Neural crest cell (in vitro differentiated cells): ENCODE measurements at places on chromosomes 6 and 20.

DNA sequence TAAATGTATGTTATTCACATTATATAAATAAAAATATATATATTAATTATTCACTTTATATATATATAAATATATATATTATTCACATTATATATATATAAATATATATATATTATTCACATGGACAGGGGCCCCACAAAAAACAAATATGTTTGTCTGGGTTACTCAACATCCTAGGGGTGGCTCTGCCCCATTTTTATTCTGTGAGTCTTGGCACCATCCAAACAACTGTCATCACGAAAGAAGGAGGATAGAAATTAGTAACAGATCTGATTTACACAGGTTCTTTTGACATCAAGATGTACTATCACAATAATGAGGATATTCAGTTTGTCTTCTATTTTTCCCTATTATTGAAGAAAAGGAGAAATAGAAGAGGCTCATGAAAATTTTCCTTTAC is 187.3 kb downstream of the GPX5 start:
- no peak for DNase-seq

GRCh38 chr6:168182908-168183612 is 104.0 kb upstream of the FRMD1 start:
- no peak for DNase-seq

DNA sequence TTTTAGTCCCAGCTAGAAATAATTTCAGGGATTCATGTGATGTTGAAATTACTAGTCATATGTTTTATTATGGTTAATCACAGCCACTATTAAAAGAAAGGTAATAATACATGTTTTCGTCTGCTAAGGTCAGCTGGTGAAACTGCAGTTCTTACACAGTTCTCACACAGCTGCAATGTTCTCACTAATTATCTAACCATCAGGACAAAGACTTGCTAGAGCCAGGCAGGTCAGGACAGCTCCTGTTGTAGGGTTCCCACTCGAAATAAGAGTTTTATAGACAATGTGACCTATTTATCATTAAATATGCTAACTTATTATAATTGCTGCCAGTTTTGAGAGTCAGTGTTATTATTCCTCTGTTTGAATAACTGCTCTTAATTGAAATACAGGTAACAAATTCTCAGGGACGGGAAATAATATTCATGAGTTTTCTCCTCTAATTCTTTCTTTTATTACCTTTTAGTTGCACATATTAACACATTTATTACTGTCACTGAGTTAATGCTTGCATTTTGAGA is 97.9 kb downstream of the GJA1 start:
- DNase-seq: no peak

GRCh38 chr20:46592580-46593362 is 42.3 kb upstream of the OCSTAMP start:
- no peak for DNase-seq

DNA sequence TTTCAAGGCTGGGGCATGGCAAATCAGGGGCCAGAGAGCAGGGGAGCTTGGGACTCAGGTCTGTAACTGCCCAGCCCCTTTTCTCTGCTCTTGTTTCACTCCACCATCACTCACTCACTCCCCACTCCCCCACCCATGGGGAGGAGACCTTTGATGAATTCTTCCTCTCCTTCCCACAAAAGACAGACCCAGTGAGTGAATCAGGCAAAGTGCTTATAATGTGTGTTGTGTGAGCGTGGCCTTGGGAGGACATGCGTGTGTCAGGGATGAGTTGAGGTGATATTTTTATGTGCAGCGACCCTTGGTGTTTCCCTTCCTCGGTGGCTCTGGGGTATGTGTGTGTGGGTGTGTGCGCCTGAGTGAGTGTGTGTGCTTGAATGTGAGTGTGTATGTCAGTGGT is 1.0 kb upstream of the CUL9 start:
- DNase-seq: no peak

DNA sequence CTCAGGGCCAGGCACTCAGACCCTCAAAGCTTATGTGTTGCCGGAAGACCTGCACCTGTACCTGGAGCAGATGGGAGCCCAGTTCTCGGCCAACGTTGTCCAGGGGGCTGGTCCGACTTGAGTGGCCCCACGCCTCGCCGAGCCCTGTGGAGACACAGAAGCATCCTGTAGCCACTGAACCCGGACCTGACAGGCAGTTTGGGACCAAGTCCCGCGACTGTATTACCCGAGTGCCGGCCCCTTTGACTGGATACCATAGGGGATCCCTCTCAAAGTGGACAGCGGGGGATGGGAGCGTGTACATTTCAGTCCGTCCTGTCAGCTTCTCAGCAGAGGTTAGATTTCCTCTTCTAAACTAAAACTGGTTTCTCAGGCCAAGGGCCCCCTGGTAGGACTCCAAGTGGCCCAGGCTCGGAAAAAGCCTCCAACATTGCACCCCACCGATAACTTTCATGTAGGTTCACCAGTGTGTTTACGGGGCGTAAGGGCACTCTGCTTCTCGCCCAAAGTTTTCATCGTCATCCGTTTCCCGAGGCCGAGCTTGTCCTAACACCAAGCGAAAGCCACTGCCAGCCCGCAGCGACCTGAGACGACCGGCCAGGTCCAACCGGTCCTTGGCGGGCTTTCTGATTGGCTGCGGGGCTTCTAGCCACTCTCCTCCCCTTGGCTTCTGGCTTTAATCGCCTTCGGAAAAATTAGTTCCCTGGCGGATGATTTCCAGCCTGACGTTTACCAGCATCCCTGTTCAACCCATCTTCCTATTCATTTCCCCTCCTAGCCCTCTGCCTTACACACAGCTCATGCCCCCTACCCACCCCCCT is 10.8 kb downstream of the SIM1 start:
- no peak for DNase-seq

GRCh38 chr20:39394461-39394860 is 432.3 kb downstream of the DHX35 start:
- DNase-seq: no peak

DNA sequence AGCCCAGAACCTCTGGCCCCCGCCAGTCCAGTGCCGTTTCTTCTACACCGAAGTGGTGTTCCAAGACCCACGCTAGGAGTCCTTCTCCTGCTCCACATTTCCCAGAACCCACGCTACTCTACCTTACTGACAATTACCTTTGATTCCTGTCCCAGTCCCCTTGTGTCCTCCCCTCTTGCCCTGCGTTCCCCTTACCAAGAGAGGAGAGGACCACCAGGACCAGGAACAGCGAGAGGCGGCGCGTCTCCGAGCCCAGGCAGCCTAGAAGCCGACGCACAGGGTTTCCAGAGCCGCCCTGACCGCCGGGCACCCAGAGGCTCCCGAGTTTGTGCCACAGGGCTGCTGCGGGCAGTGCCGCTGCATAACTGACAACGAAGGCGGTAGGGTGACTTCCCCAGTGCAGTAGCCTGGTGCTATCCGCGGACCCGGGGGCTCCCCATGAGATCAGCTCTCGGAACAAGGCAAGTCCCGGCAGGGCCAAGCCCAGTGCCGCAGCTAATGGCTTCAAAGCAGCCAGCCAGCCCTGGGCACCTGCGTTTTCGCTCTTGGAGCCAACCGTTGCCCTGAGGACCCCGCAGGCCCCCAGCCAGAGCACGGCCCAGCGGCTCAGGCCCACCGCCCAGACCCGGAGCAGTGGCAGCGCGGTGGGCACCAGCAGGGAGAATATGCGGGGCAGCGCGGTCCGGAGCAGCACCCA is 512 bp downstream of the TAP1 start:
- DNase-seq: no peak

DNA sequence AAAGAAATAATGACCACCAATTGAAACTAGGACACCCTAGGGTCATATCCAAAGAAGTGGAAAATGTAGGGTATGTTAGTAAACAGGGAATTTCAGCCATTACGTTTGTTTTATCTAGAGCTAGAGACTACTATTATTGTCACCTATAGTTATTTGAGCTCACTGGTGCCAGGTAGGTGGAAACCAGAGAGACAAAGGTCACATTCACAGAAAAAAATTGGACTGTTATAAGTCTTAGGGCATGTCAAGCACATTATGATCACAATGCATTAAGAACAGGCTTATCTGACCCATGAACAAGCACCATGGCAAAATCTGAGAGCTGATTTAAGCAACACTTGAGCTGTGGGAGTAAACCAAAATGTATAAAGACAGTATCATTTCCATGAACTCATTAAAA is 530.1 kb upstream of the CITED2 start:
- no peak for DNase-seq

DNA sequence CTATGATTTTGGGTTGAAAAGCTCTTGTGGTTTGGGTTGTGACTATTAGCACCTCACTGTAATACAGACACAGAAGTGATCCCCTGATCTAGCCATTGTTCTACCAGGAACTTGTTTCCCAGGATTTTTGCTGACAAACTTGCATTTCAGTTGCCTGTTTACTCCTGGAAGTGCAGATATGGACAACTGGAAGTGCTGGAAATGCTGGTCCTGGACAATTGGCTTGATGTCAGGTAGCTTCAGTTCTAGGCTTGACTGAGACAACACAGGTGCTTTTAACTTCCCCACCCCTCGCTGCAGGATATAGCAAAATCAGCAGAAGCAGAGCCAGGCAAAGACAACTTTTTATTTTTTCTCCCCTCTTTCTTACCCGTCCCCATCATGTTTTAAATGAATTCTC is 27.1 kb upstream of the FBXO30 start:
- DNase-seq: no peak

DNA sequence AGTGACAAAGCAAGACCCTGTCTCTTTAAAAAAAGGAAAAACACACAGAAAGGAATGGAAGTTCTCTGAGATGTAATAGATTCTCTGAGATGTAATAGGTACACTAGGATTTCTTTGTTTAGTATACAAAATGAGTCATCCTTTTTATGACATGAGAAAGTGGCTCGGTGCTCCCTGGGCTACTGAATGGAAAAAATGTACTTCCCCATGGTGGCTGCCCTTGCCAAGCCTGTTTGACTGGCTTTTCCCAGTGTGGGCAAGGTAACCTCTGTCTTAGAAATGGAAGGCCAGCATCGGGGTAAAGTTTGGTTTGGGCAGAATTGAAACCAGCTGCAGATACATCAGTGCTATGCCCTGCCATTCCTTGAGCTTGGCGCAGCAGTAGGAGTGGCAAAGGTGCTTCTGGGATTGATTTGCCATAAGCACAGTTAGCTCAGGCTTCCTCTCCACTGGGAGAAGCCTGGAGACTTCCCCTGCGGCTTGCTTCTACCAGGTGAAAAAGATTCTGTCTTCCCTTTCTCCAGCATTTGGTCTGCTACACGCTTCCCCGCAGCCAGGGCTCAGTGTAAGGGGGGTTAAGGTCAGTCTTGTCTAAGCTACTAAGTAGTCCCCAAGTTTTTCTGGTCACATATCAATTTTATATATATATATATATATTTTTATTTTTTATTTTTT is 24.5 kb downstream of the ARFGEF2 start:
- no peak for DNase-seq

- DNase-seq: no peak
Observed at GRCh38 chr6:20533746-20534294, 437 bp upstream of the CDKAL1 start.

DNA sequence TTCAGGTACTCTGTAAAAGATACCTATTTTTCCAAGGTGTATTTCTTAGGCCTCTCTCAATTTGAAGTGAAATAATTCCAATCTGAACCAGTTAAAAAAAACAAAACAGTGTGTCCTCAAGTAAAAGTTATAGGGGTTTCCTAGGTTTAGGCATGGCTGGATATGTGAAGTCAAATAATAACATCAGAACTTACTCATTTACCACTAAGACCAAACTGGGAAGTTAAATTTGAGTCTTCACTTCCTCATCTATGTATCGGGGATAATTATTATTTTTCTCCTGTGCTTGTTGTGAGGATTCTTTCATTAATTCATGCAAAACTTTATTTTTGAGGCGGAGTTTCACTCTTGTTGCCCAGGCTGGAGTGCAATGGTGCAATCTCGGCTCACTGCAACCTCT is 86.2 kb upstream of the PTPRK start:
- DNase-seq: no peak

DNA sequence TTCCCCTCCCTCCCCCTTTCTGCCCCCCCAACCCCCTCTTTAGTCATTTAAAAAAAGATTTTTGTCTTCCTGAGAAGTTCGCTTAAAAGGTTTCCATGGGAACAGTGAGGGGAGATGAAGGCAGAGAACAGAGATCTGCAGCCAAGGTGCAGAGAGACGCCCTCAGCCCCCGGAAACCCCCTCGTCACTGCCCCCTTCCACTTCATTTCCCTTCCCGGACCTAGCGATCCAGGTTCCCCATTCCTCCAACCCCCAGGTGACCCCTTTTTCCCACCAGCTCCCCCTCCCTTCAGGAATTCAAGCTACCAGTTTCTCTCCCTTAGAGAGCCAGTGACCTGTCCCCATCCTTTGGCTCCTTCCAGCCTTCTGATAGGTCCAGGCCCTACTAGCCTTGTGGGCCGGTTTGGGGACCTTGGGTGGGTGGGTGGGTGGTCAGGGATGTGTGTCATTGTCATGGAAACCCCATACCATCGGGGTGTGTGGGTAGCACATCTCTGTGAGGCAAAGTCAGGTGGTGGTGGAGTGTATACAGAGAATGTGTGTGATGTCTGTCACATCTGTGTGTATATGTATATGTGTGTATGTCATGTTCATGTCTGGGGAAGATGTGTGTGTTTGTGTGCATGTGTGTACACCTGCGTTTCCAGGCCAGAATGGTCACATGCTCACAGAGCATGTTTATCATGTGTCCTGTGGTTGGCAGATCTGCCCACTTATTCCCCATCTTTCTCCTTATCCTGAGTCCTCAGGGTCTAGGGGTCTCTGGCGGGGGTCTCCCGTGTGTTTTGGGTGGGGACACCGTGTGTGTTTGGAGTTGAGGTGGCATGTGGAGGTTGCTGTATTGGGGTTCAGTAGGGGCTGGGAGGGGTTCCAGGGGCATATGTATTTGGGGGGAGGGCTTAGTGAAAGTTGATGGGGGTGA is 7.0 kb downstream of the SYNGAP1 start:
- no peak for DNase-seq

DNA sequence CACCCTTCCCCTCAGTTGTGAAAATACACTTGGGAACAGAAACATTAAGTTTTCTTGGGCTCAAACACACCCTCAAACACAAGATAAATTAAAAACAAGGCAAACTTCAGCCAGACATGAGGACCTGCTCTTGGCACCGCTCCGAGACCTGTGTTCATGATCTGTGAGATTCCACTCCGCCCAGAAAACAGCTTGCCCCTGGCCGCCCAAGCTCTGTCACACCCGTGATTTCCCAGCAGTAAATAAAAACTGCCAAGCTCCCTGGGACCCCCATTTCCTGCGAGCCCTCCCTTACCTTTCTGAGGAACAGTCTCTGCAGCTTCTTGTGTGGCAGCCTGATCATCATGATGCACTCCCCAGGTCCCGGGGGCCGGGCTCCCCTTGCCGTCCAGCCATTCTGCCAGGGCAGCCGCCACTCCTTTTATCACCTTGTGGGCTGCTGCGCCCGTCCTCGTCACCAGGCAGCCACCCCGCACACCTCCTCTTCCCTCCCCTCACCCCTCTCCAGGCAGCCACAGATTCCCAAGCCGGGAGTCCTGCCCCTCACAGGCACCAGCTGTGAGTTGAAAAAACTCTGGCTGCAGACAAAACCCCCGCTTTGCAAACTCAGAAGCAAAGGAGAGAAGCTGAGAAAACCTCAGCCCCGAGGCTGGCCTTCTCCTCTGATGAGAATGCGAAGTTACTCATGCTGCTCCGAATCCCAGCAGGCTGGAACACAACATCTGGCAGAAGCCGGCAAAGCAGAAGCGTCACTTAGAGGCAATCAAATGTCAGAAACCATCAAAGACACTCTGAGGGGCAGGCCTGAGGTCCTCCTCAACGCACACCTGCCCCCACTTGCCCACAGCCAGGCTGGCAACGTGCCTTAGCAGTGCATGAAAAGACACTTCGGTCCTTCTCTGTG is 130.4 kb upstream of the RPS6KA2 start:
- DNase-seq: no peak
